ENCODE measurements at places on chromosomes 1 and 21.
A peak's percentile ranks its signal among the peaks of the same experiment; 100 is the strongest.

DNA sequence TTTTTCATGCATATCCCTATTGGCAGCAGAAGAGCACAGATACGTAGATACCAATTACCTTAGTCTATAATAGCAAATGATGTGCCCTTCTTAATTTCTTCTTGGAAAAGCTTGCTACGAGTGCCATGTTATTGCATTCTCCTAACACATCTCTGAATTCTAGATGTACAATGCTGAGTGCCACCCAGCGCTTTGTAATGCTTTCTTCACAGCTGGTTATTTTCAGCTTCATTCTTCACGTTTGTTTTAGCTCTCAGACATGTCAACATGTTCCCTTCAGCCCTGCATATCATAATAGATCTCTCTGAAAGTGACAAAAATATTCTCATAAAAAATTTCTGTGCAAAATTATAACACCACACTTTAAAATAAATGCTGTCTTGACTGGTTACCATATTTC, 981.2 kb downstream of the TTLL7 start:
- DNase-seq, result no peak

GRCh38 chr21:31092832-31093625, 54.8 kb upstream of the KRTAP19-8 start:
- no peak for DNase-seq

GRCh38 chr1:6116137-6116536, 64.0 kb downstream of the CHD5 start:
- DNase-seq, result no peak

DNA sequence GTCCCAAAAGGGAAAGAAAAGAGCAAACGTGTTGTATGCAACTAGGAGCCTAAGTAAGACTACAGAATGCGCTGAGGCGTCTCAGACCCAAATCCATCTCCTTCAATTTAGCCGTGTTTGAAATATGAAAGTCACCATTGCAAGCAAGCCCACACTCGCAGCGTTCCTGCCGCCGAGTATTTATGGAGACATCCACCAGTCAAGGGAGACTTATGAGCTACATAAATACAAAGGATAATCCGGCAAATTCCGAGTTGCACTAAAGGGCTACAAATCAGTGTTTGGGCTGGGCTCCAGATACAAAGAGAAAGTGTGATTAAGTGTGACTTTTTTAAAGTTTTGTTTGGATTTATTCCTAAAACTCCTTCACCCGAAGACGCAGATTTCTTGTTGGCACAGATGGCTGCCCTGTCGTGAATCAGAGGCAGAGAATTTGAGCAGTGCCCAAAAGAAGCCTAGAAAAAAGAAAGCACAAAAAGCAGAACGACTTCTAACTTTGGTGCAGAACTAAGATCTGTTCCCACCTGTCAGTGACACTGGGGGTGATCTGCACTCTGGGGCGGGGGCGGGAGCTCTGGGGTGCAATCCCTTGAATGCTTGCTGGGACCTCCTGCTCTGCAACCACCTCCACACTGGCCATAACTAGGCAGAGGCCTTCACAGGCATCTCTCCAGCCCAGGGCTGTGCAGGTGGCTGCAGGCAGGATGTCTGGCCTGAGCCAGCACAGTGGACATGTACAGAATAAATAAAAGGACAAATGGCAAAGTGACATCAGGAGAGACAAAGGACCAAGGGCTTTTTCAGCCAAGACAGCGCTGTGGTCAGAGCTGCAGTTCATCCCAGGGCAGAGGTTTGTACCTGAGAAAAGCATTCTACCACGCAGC, 489.7 kb downstream of the NPHP4 start:
- no peak for DNase-seq

DNA sequence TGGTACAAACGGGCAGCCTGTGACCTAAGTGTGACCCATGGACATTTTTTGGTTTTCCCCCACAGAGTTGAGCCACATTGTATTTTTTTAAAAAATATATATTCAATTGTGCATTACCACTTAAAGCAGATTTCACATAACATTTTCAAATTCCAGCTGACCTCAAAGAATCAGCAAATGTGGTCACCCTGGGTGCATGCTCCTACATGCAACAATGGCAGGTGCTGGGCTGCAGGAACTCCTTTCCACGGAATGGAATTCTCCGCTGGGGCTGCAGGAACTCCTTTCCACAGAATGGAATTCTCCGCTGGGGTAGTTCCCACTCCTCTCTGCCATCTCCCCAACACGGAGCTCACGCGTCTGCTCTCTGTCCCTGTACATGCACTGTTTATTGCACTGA, 68.7 kb downstream of the MAP10 start:
- DNase-seq, result no peak

DNA sequence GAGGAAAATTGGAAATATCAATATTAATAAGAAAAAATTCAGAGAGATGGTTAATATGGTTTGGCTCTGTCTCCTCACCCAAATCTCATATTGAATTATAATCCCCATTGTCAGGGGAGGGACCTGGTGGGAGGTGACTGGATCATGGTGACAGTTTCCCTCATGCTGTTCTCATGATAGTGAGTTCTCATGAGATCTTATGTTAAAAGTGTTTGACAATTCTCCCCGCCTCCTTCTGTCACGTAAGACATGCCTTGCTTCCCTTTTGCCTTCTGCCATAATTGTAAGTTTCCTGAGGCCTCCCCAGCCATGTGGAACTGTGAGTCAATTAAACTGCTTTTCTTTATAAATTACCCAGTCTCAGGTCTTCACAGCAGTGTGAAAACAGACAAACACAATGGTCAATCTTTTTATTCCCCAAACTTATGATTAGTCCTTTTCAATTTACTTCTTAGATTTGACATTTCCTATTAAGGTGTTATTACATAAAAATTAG, 11.0 kb downstream of the EGLN1 start:
- DNase-seq, result no peak

DNA sequence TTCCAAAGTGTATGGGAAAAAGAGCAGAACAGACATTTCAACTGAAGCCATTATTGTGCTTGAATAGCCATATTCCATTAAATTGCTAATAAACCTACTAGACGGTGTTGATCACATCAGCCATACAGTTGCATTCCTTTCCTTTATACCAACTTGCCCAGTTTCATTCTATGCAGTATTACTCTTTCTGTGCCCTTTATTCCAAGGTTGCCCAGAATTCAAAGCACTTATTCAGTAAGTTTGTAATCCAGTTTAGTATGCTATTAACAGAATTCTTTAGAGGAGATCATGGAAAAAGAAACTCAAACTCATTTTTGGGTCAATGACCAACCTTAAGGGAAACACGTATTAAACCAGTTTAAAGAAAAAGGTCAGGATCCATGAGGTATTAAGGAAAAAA, 89.5 kb downstream of the DDAH1 start:
- DNase-seq, result no peak

- DNase-seq, result no peak
These were observed 42.0 kb downstream of the CXADR start for GRCh38 chr21:17554679-17555465.

DNA sequence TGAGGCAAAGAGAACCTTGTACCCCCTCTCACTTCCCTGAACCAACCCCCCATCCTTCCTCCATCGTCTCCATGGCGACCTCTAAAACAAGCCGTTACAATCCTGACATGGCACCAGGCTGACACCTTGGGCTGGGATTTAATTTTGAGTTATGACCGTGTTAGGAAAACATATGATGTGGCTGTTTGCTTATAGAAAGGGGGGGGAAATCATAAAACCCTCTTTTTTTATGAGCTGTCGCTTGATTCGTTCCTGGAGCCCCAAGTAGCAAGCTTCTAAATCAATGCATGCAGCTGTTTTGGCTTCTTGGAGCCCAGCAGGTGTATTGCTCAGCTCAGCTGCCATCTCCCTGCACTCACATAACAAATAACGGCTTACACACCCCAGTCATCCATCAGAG, 301.2 kb upstream of the SPAG17 start:
- DNase-seq, result peak; percentile 23

DNA sequence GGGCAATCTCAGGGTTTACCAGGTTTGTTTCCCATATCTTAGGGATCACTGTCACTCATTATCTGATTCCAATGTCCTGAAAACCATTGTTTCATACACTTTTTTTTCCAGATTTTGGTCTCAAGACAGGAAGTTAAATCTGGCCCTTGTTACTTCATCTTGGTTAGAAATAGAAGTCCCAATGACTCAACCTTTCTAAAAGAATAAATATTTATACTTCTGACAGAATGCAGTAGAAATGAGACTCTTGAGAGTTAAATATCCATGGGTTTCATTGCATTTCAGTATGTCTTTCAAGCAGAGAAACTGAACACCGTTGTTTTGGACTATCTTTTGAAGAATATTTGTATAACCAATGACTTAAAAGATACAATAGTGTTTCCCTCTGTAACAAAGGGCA, 19.8 kb upstream of the VCAM1 start:
- DNase-seq, result no peak

DNA sequence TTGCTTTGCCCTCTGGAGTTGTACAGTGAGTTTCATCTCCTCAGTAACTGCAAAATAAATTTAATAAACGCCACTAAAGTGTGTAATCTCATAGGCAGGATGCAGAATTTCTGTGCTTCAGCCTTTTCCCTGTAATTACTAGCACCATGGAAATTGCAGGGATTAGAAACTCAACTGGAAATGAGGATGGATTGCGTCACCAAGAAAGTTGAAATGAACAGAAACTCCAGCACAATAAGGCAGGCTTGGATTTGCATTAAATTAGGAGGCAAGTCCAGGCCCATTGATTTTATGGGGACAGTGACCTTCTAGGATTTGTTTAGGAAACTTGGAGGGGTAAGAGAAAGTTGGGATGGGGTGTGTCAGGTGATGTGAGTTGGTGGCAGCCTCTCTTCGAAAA, 197.5 kb downstream of the PTPRU start:
- DNase-seq, result no peak

- DNase-seq, result no peak
These were observed 35.2 kb upstream of the MAGOH start for GRCh38 chr1:53273526-53273925.

DNA sequence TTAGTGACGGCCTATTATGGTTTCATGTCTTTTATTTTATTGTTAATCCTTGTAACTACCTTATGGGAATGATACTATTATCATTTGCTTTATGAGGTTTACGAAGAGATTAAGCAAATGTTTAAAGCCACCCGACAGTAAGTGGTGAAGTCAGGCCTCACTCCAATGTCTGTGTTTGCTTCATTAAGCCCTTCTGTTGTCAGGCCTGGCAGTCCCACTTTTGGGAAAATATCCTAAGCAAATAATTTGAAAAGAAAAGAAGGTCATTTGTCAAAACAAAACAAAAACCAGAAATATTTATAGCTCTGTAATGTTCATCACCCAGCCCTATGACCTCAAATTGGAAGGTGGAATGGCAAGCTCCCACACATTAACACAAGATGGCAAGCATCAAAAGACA, 40.7 kb upstream of the USP24 start:
- no peak for DNase-seq

GRCh38 chr1:204190212-204191211, 5.8 kb downstream of the KISS1 start:
- DNase-seq, result peak; percentile 65

GRCh38 chr1:46605232-46605631, 1.2 kb upstream of the MKNK1 start:
- no peak for DNase-seq

GRCh38 chr21:44357064-44357837, 3.8 kb downstream of the TRPM2 start:
- no peak for DNase-seq

DNA sequence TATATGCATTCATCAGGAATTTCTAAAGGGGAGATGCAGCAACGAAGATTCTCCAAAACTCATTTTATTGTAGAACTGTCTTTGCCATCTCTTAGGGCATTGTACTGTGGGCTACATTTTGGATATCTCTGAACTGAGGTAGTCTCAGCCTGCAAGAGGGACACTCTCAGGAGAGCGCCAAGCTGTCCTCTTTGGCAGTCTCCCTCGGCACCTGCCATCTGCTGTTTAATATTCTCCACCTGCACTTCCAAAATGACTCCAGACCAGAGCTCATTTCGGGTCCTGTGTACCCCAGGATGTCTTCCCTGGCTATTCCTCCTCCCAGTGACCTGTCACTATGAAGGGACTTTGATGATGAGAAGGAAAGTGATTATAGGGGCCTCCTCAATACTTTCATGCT, 356.3 kb upstream of the C1orf174 start:
- DNase-seq, result no peak

- no peak for DNase-seq
These were observed 59.7 kb downstream of the ATP1A1 start for GRCh38 chr1:116432655-116433265.

All from nephron progenitor cell (in vitro differentiated cells).